ENCODE measurements at places on chromosomes 2 and 18.

DNA sequence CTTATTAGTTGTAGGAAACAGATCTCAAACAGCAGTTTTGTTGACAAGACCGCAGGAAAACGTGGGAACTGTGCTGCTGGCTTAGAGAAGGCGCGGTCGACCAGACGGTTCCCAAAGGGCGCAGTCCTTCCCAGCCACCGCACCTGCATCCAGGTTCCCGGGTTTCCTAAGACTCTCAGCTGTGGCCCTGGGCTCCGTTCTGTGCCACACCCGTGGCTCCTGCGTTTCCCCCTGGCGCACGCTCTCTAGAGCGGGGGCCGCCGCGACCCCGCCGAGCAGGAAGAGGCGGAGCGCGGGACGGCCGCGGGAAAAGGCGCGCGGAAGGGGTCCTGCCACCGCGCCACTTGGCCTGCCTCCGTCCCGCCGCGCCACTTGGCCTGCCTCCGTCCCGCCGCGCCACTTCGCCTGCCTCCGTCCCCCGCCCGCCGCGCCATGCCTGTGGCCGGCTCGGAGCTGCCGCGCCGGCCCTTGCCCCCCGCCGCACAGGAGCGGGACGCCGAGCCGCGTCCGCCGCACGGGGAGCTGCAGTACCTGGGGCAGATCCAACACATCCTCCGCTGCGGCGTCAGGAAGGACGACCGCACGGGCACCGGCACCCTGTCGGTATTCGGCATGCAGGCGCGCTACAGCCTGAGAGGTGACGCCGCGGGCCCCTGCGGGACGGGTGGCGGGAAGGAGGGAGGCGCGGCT is at the start of gene TYMS:
TYMS (plus strand) TSS at position 343 of the 690 bp plus-strand sequence; CDS start at position 433, 90 bp downstream.
- DNase-seq: peak; percentile 37

DNA sequence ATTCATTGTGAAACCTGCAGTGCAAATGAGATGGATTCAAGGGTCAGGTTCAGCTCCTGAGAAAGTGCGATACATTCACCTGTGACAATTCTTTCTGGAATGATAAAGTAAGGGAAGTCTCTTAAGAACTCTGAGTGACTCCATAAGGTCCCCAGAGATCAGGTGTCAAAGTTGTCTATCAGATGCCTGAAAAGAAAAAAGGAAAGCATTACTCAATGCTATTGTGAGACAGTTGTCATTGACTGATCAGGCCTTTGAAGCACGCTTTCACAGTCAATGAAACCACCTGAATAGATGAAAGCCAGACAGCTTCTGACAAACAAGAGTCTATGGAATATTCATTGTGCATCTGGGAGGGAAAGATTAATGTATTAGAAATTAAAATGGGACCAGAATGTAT is 252.7 kb upstream of the GALNT5 start:
- DNase-seq: no peak

- no peak for DNase-seq
These were observed 1.2 kb upstream of the ALPP start for GRCh38 chr2:232377319-232377718.

- no peak for DNase-seq
These were observed 15.4 kb downstream of the TNS1 start for GRCh38 chr2:217987391-217987790.

DNA sequence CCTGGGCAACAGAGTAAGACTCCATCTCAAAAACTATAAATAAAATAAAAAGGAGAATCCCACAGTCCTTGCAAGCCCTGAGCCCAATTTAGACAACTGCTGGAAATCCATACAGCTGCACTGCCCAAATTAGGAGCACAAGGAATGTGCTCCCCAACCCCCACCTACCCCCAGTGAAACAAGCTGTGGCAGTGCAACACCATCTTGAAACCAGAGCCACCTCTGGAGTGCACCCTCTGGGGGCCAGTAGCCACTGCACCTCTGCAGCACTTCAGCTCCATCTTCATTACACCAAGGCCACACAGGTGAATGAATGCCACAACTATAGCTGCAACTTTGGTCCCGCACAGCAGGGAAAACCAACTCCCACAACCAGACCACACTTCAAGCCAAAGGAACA is 37.3 kb downstream of the USP34 start:
- no peak for DNase-seq

- no peak for DNase-seq
These were observed 33.9 kb downstream of the FN1 start for GRCh38 chr2:215401896-215402379.

DNA sequence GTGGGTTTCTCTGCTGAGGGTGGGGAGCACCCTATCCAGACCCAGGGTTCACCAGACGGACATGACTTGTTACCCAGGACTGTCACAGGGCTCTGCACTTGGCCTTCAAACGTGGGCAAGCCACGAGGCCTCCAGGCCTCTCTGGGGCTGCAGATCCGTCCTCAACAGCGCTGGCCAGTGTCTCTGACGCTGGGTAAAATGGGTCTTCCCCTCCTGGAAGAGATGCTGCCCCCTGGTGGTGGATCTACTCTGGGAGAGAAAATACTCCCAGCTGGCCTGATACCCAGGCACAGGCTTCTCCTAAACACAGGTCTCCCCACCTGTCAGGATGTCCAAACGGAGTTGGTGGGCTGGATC is 3.7 kb downstream of the GPR17 start:
- DNase-seq: peak; percentile 84

GRCh38 chr2:68292108-68292710 is 27.5 kb downstream of the CNRIP1 start:
- DNase-seq: peak; percentile 10

- DNase-seq: no peak
These were observed 161.7 kb downstream of the TWIST2 start for GRCh38 chr2:239009589-239009961.

- DNase-seq: peak; percentile 45
These were observed 55.6 kb downstream of the MRPL35 start for GRCh38 chr2:86254576-86255538.

DNA sequence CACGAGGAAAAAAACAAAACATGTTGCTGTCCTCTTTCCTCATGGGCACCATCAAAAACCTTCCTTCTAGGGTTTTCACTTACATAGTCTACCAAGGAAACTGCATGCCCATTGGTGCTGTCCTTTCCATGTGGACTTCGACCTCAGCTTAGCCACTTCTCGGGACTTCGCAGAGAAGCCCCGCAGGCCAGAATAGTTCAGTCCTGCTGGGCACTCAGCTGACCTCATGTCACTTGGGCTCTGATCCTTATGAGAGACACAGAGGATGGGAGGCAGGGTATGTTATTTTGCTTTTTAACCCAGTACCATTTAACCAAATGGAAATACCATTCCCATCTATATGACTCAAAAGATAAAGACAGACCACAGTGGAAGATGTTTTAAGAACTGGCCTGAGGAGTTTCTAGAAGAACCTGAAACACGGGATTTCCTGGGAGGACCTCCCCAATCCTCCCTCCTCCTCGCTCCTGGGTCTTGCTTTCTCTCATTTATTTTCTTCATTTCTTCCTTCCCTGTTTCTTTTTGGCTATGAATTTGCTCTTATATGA is 28.4 kb downstream of the AAK1 start:
- DNase-seq: no peak

DNA sequence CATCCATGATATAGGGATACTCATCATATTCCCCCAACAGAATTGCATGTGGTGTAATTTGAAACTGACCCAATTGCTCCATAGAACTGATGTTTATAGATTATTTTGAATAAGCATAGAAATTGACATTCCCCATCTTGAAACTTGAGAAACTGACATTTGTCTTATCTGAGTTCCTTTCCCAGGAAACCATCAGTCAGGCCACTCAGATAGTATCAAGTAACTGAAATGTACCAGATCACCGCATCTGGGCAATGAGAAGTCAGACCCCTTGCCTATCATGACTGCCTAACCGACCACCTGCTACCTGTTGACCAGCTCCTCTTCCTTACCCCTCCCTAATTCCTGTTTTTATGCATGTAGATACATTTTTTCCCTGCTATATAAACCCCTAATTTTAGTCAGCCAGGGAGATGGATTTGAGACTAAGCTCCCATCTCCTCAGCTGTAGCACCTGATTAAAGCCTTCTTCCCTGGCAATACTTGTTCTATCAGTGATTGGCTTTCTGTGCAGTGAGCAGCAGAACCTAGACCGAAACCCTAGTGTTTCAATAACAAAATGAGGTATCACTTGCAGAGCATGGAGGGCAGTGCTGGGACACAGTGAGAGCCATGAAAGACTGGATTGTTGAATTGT is 274.5 kb downstream of the LPIN1 start:
- no peak for DNase-seq

GRCh38 chr2:21288299-21288698 is 164.5 kb downstream of the TDRD15 start:
- no peak for DNase-seq

DNA sequence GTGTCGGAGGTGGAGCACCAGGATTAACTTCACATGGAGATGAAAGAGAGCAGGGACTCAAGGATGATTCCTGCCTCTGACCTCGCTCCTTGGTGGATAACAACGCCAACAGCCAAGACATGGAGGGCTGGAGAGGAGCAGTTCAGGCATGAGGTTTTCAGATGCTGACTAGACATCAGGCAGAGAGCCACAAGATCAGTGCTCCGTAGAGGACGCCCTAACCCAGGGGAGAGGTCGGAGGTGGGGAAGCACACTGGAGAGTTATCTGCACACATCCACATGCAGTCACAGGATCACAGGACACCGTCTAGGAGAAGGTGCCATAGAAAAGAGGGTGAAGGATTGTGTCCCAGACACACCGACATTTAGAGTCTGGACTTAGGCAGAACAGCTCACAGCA is 344.3 kb downstream of the EIPR1 start:
- no peak for DNase-seq

- DNase-seq: no peak
These were observed 210.5 kb upstream of the HDAC4 start for GRCh38 chr2:239611222-239611795.

DNA sequence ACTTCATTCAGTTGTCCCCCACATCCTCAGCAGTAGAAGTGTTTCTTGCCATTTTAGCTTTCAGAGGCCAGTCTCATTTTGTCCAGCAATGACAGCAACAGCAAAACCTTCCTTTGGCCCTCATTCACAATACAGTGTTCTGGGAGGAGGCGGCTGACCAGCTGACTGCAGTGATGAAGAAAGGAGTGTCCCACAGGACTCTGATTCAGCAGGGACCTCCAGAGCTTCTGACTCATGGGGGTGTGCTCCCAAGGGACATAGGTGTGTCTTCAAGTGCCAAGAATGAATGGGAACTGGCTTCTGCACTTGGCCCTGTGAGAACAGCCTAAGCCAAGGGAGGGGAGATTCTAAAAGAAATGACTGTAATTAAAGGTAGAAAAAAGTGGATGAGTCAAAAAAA is 147.0 kb upstream of the PELI1 start:
- no peak for DNase-seq

GRCh38 chr2:151730262-151730975 is 3.9 kb downstream of the NEB start:
- no peak for DNase-seq

DNA sequence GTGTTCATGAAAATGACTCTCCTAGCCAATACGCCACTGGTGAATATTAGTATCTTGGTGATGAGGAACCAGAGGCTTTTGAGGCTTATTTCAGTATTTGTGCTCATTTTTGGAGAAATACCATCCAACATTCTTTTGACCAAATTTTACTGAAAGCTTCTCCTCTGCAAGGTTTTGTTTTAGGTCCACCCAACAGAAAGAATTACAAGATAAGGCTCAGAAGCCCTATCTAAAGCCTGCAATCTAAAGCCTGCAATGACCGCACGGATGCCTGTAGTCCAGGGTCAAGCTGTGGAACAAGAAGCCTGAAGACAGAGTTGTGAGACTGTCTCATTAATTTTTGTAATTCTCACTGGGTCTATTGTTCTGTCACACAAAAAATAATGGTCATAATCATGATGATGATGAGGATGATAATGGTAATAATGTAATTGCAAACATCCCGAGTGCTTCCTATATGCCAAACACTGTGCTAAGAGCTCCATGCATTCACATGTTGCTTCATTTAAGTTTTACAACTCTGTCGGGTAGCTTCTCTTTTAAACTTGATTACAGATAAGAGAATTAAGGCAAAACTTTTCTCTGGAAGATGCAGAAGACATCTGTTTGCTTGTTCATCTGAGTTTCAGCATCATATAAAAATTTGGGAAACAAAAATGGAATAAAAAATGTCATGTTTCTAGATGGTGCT is 33.2 kb upstream of the NCOA1 start:
- no peak for DNase-seq

GRCh38 chr2:85659324-85659981 is 8.5 kb downstream of the SFTPB start:
- no peak for DNase-seq

GRCh38 chr2:197081294-197081693 is 154.8 kb upstream of the PGAP1 start:
- no peak for DNase-seq

DNA sequence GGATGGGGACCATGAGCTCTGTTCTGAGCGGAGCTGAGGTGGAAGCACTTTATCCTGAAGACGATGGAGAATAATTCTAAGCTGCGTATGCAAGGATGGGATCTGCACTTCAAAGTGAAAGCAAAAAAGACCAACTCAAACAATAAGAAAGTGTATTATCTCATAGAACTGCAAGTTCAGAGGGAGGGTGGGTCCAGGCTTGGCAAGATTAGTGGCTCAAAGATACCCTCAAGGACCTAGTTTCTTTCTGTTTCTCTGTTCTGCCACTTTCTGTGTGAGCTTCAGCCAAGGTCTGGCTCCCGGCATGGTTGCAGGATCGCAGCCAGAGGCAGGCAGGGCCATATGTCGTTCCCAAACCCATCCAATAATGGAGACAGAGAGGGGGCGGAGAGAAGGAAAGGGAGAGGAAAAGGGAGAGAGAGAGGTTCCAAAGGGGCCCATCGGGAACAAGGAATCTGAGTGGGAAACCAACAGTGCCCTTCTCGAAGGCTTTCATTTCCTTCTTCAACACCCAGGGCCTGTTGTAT is 169.2 kb upstream of the NCK2 start:
- DNase-seq: no peak

DNA sequence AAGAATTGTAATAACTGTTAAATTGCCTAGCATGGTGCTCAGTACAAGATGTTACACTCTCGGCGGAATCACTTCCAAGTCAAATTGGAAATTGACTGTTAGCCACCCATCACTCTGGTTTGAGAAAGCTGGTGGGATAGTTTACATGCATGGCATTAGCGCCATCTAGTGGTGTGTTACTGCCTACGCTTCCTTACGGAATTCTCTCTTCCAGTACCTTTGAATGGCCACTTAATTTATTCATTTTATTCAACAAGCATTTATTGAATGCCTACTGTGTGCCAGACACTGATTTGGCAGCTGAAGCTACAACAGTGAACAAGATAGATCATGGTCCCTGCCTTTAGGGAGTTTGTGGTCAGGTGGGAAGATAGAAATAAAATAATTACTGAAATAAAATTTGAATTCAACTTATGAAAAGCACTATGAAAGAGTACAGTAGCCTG is 171.2 kb downstream of the TMEM247 start:
- peak; percentile 84 for DNase-seq

- DNase-seq: no peak
These were observed 26.0 kb upstream of the AMMECR1L start for GRCh38 chr2:127911737-127912136.

- no peak for DNase-seq
These were observed 40.0 kb upstream of the ITSN2 start for GRCh38 chr2:24400207-24400907.

- no peak for DNase-seq
These were observed 120.5 kb downstream of the EIPR1 start for GRCh38 chr2:3257166-3257565.

- DNase-seq: no peak
These were observed 4.4 kb downstream of the MAP4K3 start for GRCh38 chr2:39432701-39433100.

Measured in hippocampal formation (tissue), 2 donors.